Left renal pelvis (tissue), 4 donors: ENCODE measurements at places on chromosomes 6 and 20.

DNA sequence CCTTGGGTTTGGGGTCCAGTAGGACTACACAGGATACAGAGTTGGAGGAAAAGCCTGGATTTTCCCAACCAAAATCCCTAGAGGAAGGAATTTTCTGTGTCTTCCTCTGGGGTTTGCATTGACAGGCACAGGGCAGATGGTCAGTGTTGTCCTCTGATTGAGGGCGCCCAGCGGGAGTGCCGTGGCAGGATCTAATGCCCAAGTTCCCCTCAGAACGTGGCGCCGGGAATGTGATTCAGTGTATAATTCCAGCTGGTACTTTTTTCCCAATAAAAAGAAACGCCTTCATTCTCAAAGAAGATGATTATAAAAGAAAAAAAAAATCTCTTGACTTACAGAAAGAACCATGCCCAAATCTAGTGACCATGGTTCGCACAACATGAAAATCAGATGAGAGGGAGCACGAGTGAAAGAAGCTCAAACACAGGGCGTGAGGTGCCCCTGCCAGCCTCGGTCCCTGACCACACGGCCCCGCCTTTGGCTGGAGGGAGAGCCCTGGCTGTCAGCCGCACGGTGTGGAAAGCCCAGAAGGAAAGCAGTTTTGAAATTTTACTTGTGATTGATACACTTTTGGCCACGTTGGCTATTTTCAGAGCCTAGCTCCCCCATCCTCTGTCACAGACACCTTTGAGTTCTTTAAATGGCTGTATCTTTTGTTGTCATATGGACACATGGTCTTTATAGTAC, 31.6 kb downstream of the VEGFA start:
- DNase-seq = no peak

DNA sequence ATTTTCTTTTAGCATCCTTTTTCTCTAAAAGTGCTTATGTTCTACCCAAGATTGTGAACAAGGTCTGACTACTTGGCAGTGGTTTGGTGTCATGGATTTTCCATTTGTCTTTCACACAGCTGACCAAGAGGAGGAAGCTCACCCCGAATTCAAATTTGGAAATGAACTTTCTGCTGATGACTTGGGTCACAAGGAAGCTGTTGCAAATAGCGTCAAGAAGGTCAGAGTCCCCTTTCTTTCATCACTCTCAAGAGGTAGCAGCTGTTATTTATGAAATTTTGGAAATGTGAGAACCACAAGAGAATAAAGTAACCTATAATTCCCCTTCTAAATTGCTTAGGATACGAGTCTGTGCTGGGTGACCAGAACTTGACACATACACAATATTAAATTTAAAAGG, 113.0 kb upstream of the LAMP5 start:
- no peak for DNase-seq

DNA sequence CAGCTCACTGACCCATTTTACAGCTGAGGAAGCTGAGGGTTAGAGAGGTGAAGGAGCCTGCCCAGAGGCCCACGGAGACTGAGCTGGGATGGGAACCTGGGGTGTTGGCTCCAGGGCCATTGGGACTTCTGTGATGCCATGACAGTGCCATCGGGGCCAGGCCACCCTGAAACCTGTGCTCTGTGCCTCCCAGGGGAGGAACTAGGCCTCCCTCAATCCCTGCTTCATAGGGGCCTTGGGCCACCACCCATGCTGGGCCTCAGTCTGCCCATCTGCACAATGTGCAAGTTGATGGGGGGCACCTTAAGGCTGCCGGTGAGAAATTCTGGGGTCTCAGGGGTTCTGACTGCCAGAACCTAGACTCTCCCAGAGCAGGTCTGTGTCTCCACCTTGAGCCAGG, 24.9 kb downstream of the BPIFB4 start:
- no peak for DNase-seq

DNA sequence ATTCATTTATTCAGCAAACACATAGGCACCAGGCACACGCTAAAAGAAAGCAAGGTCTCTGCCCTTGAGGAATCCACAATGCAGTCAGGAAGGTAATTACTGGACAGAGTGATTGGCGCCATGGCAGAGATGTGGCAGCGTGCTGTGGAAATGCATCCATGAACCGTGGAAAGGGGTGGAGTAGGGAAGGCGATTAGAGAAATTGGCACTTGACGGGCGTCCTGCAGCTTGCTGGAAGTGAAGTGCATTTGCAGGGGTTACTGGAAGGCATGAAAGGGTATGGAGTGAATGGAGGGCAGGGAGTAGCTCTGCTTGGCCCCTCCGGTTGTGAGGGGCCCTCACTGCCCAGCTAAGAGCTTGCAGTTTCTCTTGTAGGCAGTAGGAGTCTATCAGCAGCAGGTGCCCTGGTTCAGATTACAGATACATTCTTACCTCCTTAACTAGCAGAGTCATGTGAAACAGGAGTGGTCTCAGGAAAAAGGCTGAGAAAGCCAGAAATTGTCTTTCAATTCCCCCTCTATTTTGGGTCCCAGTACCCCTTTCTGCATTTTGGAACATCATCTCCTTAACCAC, 122.5 kb upstream of the TIAM2 start:
- no peak for DNase-seq

GRCh38 chr6:158680481-158680880, 30.6 kb downstream of the SYTL3 start:
- DNase-seq = no peak

DNA sequence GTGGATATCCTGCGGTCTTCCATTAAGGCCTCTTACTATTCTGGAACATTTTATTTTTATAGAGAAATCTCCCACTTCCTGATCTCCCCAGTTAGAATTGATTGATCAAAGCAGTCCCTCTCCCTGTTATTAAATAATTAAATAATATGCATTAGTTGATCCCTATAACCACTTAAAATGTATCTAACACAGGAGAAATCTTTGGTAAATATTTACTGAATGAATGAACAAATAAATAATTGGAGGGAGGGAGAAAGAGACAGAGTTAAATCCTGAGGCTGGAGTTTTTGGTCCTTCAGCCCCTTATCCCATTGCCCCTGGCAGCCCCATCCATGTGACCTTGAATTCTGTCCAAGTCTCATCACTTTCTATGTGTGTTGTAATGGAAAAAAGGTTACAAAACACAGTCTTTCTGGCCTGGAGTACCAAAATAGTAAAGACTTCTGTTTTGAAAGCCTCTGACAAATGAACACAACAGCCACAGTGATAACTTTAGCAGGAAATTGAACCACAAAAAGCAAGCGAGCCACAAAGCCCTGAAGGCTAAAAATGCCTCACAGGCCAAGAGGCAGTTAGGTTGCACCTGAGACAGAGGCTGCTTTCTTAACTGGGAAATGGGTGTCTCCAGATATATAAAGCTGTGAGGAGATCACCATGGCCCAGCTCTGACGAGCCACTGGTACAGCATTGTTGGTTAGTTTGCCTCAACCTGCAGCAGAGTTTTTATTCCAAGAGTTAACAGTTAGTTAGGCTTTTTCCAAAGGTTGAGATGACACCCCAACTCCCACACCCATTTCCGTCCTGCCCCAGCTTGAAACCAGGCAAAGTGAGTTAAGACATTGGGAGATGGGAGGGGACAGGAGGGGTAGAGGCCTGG, 11.3 kb downstream of the NT5E start:
- no peak for DNase-seq
